Heart left ventricle (tissue), 16 donors: ENCODE measurements at places on chromosomes 11 and 22. TPM values are rescaled to one million over a fixed set of nuclear protein-coding genes. Genes with fewer than 3 reads are reported as not detected.

DNA sequence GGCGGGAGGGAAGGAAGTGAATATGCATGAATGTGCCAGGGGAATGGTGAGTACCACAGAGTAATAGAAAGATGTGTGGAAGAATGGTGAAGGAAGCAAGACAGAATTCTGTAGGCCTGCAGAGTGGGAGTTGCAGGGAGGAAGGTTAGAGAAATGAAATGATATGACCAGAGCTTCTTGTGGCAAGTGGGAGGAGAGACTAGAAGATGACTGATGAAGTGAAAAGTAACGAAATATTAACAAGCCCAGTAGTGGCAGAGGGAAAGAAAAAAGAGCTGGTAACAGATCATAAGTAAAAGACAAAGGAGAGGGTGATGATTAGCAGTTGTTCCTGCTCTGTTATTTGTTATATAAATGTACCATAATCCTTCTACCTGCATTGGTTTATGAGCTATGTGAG, 1.0 kb upstream of the ALKBH8 start:
- H3K36me3 ChIP-seq: no peaks in the 10 kb centered on the region
- no peak for DNase-seq
- no peak overlapping the region for H3K4me3 ChIP-seq
- H3K4me1 ChIP-seq: peaks cover 22% of the 10 kb centered on the region

DNA sequence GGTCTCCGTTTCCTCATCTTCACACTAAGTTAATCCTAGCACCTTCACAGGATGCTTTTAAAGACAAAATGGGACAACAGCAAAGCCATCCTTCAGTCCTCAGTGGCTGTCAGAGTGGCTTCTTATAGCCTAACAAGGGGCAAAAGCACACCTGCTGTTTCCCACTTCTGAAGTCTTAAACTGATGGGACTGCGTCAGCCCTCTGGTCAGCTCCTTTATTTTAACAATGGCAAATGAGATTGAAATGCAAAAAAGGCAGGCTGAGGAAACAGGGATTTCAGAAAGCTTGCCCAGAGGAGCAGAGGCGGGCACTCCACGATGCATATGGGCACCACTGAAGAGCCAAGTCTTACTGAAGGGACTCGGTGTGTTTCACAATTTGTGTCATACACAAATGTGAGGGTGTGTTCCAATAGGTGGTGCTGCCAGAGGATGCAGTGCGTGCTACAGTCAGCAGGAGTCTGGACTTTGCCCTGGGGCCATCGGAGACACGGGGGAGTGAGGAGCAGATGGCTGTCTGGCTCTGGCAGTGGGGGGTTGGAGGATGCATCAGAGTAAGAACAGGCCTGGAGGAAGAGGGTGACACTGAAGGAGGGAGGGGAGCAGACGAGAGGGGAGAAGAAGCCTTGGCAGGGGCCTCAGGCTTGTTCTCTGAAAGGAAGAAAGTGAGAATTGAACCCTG, 47.3 kb downstream of the TENM4 start:
- H3K4me3 ChIP-seq: no peak overlapping the region
- H3K27ac ChIP-seq: no peak overlapping the region
- no peaks in the 10 kb centered on the region for H3K27me3 ChIP-seq
- DNase-seq: no peak
- no peaks in the 10 kb centered on the region for H3K36me3 ChIP-seq

GRCh38 chr11:125950178-125950490, 4.3 kb downstream of the VSIG10L2 start:
- no peak overlapping the region for H3K4me3 ChIP-seq
- H3K27me3 ChIP-seq: no peaks in the 10 kb centered on the region
- no peak for DNase-seq
- H3K4me1 ChIP-seq: peaks cover 6% of the 10 kb centered on the region

DNA sequence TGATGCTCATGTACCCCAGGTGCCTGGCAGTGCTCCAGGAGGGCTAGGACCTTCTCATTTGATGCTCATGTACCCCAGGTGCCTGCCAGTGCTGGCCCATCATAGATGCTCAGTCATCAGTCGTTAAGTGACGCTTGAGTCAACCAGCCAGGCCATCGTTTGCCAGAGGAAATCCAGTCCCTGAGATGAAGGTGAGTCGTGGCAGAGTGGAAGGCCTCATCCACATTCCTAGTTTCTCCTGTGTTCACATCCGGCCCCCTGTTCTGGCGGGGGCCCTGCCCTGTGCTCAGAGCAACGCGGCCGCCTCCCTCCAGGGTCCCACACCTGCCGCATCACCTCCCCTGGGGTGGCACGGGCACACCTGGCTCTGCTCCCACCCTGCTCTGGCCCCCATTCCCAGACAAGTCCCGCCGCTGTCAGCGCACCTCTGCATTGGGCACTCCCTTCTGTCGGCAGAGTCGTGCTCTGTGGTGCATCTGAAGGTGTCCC, 279.9 kb downstream of the BRD1 start:
- H3K4me1 ChIP-seq: no peaks in the 10 kb centered on the region
- no peak overlapping the region for H3K4me3 ChIP-seq
- no peaks in the 10 kb centered on the region for H3K27me3 ChIP-seq
- no peak overlapping the region for H3K27ac ChIP-seq
- no peaks in the 10 kb centered on the region for H3K36me3 ChIP-seq

GRCh38 chr11:41989823-41990380, 530.5 kb upstream of the LRRC4C start:
- no peaks in the 10 kb centered on the region for H3K36me3 ChIP-seq
- no peaks in the 10 kb centered on the region for H3K27me3 ChIP-seq
- no peaks in the 10 kb centered on the region for H3K4me1 ChIP-seq
- no peak overlapping the region for H3K27ac ChIP-seq
- no peak overlapping the region for H3K4me3 ChIP-seq

DNA sequence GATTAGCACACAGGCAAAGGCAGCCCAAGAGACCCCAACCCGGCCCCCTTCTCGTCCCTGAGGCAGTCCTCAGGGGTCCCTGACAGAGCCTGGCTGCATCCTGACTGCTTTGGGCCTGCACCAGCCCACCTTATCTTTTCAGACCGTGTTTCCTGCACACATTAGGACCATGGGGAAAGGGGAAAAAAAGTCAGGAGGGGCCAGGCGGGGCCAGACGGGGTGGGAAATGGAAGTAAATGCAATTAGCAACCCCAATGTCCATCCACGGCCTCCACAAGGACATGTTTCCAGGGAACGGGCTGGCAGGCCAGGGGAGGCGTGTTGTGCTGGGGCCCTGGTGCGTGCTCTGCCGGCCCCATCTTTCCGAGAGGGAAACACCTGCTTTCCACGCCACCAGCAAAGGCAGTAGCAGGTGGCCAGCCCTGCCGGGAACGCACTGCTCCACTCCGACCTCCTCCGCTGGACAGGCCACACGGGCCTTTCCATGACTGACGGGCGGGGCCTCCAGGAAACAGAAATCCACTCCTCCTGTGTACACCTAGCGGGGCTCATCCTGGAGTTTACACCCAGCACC, 7.4 kb downstream of the EHD1 start:
- peak overlapping the region; percentile 79 for H3K27ac ChIP-seq
- no peak for DNase-seq
- H3K36me3 ChIP-seq: peaks cover 70% of the 10 kb centered on the region
- H3K27me3 ChIP-seq: no peaks in the 10 kb centered on the region
- peak overlapping the region; percentile 38 for H3K4me3 ChIP-seq

GRCh38 chr22:30225220-30225927, 21.2 kb downstream of the LIF start:
- no peak overlapping the region for H3K4me3 ChIP-seq
- no peaks in the 10 kb centered on the region for H3K36me3 ChIP-seq
- peaks cover 11% of the 10 kb centered on the region for H3K27me3 ChIP-seq
- no peak overlapping the region for H3K27ac ChIP-seq

DNA sequence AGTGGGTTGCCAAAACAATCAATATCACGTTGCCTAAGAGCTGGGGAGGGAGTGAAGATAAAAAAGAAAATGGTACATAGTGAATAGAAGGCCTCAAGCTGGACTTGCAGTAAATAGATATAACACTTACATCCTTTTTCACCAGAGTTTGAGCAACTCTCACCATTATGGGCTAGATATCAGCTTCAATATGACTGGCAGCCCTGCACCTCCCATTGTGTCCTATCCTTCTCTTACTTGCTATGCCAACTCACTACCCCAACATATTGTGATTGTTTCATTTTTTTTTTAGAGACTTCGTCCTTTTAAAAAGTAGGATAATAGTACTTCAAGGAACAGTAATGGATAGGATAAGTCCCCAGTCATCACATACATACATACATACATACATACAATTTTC, 7.4 kb downstream of the HBG1 start:
- H3K27me3 ChIP-seq: no peaks in the 10 kb centered on the region
- no peaks in the 10 kb centered on the region for H3K4me1 ChIP-seq
- H3K36me3 ChIP-seq: no peaks in the 10 kb centered on the region

The CHRM1 gene
- 0.08 TPM for total RNA-seq

The LRRC74B gene
- total RNA-seq: not detected

The GLB1L3 gene
- total RNA-seq: not detected

The SUSD2 gene
- total RNA-seq: 4.3 TPM
